Bone marrow (tissue), 2 donors: ENCODE measurements at places on chromosomes 5 and 9.

DNA sequence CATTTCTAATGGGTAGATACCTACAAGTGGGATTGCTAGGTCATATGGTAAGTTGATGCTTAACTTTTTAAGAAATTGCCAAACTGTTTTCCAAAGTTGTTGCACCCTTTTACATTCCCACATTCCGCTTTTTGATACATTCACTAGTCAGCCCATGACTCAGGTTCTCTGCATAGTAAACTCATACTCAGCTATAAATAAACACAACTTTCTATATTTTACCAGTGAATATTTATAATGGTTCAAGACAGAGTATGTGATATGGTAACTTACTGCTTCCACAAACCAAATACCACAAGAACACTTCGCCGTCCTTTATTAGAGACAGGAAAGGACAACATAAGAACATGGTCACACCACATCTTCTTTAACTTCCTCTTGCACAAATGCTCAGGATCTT lies 54.0 kb downstream of the PLPP1 start:
- no peak for DNase-seq

DNA sequence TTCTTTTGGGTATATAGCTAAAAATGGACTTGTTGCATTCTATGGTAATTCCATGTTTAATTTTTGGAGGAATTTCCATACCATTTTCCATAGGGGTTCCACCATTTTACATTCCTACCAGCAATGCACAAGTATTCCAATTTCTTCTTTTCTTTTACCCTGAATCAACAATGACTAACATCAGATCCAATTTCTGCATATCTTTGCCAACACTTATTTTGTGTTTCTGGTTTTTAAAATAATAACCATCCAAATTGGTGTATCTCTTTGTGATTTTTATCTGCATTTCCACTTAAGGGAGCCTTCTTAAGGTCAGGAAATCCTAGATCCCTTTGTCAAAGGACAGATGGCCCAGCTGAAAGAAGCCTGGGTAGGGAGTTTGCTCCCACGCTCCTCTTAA lies 29.5 kb upstream of the SMU1 start:
- DNase-seq = no peak

- no peak for DNase-seq
Measured at GRCh38 chr5:159249158-159249557, 13.9 kb upstream of the UBLCP1 start.

DNA sequence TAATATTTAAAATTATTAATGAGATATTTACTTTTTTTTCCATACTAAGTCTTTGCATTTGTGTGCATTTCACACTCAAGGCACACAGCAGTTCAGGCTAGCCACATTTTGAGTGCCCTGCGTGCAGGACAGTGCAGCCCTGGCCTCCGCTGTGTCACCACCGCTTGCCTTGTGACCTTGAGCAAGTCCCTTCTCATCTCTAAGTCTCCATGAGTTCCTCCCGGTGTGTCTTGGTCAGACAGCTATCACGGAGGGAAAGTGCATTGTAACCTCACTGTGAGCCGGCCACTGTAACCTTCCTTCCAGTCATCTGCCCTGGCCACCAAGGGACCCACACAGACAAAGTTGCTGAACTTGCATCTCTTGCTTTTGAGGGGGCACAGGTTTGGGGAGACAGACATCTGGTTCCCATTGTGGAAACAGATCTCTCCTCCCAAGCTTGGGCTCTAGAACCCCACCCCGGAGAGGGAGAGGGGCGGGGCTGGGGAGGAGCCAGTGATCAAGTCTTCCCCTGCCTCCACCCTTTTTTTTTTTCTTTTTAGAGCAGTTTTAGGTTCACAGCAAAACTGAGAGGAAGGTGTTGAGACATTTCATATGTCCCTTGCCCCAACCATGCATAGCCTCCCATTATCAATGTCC lies 96.8 kb downstream of the C9orf50 start:
- DNase-seq = no peak

DNA sequence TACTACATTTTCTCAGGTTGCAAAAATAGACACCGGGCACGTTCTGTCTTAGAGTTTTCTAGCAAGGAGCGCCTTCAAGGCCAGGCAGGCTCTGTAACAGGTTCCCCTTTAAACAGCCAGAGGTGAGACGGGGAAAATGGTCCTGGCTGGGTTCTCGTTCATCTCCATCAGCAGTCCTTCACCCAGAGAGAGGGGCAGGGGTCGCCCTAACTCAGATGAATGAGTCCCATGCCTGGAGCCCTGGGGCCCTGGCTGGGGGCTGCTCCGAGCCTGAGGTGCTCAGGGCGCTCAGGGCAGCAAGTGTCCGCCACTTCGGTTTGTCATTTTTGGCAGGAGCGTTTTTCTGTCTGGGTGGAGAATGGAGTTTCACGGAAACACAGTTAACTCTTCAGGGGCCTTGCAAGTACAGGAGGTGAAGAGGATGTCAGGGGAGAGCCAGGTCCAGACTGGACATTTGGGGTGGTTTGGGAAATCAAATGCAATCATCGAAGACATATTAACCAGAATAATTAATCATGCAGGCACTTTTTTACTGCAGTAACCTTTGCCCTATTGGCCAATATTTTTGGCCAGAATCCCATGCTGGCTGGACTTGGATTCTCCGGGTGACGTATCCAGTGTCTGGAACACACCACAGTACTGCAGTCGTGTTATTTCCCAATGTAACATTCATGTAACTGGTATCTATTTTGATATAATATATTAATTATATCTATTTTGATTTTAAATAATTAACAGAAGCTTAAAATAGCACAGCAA lies 2.9 kb downstream of the NTNG2 start:
- no peak for DNase-seq

- DNase-seq = no peak
Measured at GRCh38 chr5:179269781-179270543, 75.3 kb downstream of the ADAMTS2 start.

- DNase-seq = no peak
Measured at GRCh38 chr5:93018461-93018860, 562.6 kb downstream of the NR2F1-AS1 start.

DNA sequence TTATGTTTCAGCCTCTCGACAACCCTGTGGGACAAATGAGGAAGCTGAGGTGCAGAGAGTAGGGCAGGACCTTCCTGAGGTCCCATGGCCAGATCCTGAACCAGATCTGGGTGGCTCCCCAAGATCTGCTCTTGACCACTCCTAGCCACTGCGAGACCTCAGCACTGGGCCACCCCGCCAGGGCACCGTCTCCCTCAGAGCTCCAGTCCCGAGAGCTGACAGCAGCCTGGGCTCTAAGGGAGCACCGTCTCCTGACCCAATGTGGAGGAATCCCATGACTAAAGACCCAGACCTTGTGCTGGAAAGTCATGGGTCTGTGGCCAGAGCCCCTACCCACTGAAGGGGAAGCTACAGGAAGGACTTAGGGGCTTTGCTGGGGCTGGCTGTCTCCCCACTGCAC lies 4.5 kb upstream of the LMX1B start:
- DNase-seq = no peak

DNA sequence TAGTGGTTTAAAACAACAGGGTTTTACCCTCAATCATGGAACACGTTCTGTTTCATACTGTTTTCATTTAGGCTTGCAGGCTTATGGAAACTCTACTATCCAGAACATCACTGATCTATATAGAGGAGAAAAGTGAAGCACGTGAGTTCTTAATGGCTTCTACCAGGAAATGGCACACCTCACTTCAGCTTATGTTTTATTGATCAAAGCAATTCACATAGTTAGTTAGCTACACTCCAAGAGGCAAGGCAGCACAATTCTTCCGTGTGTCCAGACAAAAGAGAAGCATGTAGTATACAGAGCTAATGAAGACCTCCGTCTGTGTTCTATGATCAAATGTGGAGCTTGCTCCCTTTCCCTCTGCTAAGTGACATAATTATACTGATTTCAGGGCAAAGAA lies 353.3 kb upstream of the CD180 start:
- DNase-seq = no peak

DNA sequence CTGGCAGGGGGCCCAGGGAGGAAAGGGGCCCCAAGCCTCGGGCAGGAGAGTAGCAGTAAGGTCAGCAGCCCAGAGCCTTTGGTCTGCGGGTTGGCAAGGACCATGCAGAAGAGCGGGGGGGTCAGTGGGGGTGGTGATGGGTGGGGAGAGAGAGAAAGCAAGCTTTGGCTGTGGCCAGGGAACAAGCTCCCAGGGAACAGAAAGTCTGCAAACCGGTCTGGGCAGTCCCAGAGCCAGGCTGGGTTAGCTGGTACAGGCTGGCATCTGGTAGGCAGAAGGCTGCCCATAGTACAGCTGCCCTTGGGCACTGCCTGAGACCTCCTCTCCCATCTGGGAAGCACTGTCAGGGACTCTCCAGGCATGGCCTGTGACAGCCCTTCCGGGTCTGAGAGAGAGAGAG lies 10.5 kb upstream of the EPB41L4B start:
- no peak for DNase-seq

GRCh38 chr5:32388432-32389129 lies 56.0 kb downstream of the ZFR start:
- DNase-seq = no peak

DNA sequence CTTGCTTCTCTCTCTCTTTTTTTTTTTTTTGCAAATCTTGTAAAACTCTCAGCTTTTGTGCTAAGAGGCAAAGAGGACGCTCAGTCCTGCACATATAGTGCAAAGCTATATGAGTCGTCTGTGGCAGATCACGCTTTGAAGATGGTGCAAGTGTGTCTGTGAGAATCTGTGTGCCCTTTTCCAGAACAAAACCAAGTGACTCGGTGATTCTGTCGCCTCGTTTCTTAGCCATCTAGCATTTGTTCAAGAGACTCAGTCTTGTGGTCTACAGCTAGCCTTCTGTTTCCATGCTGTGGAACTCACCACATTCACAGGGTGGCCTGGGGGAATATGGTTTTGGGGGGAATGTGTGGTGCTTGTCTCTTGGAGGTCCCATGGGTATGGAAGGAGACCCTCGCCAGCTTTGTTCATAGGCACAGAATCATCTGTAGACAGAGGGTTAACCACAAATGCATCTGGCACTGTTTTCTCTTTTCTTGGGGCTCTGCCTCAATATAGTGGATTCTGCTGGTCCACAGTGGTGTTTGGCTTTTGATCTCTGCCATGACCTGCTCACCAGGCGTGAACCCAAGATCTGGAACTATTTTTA lies 82.1 kb downstream of the C9orf152 start:
- no peak for DNase-seq

- no peak for DNase-seq
Measured at GRCh38 chr5:72185496-72186329, 78.4 kb downstream of the MAP1B start.

GRCh38 chr5:140324041-140324600 lies 21.2 kb upstream of the PFDN1 start:
- DNase-seq = no peak

GRCh38 chr5:164256351-164256750 lies 750.9 kb downstream of the MAT2B start:
- no peak for DNase-seq

DNA sequence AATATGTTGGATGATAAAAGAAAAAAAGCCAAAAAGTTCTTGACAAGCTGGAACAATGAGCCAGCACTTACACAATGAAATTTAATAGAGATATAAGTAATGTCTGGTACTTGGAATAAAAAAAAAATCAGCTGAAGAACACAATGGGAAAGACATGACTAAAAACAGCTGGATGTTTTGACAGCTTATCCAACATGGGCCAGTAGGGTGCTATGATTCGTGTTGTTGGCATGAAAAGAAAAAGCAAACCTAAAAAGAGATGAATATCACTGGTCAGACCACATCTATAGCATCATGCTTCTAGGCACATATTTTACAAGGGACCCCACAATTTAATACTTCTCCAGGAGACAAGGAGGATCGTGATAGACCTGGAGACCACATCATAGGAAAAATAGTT lies 175.3 kb downstream of the ARL15 start:
- no peak for DNase-seq

DNA sequence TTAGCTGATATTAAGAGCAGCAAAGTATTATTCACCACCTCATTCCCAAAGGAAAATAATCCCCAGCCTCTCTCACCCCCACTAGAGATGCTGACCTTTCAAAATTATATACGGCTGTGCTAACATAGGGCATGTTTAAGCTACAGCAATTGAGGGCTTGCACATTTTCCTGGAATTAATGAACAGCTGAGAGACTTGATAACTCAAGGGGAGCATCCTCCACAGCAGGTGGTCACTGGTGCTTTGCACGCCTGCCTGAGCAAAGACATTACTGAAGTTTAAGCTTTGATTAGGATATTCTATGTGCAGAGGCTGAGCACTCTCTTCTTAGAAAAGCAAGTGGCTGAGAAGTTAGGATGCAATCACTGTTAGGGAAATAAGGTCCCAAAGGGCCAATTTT lies 230.9 kb downstream of the FAM114A2 start:
- no peak for DNase-seq

DNA sequence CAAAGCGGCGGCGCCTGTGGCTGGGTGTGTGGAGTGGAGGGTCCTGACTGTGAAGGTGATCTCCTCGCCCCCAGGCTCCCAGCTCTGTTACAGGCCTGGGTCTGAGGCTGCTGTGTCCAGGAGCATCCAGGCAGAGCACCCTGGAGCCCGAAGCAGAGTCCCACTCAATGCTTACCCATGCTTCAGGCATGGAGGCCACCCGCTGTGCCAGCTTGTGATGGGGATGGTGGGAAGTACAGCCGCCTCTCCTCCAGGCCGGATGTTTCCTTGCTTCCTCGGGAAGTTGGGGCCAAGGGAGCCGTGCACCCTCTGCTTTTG lies 255.9 kb upstream of the IRX1 start:
- DNase-seq = no peak

- no peak for DNase-seq
Measured at GRCh38 chr5:75756981-75757380, 39.7 kb upstream of the POC5 start.

DNA sequence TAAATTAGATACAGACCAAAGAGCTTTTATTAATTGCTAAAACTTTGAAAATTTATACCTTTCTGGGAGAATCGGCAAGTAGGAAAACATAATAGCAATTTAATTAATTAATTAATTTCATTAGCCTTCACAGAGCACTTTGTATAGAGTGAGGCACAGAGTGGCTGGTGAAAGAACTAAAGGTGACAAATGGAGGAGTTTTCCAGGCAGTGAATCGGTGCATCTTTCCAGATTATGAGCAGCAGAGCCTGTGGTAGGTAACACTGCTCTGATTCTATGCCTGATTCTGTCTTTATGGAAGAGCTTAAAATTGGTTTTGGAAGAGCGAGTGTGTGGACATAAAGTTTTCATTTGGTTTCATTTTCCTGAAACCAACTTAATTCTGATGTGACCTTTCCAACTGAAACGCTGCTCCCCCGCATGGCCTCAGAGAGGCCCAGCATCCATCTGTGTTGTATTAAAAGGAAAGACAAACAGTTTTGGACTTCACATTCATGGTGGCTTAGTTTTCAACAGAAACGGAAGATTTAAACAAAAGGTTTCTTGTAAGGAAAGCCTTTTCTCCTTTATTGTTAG lies 188.9 kb upstream of the RPS23 start:
- no peak for DNase-seq

DNA sequence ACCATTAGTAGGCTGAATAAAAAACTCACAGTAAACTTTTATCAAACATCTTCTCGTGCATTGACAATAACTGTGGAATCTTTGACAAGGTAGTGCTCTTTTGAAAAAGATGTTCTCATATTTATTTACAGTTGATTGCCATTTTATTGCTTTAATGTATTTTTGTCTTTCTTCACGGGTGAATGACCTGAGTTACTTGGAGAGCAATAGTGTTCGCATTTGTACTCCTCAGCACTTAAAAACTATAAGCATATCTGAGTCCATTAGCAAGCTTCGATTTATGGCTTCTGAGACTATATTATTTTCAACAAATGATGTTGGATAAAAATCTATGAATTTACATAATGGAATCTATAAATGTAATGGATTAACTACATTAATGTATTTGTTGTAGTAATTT lies 1012.3 kb downstream of the CDH9 start:
- no peak for DNase-seq

- no peak for DNase-seq
Measured at GRCh38 chr5:44225231-44226160, 163.7 kb downstream of the FGF10 start.
